EH (cell line): ENCODE measurements at places on chromosomes 2 and 18.

DNA sequence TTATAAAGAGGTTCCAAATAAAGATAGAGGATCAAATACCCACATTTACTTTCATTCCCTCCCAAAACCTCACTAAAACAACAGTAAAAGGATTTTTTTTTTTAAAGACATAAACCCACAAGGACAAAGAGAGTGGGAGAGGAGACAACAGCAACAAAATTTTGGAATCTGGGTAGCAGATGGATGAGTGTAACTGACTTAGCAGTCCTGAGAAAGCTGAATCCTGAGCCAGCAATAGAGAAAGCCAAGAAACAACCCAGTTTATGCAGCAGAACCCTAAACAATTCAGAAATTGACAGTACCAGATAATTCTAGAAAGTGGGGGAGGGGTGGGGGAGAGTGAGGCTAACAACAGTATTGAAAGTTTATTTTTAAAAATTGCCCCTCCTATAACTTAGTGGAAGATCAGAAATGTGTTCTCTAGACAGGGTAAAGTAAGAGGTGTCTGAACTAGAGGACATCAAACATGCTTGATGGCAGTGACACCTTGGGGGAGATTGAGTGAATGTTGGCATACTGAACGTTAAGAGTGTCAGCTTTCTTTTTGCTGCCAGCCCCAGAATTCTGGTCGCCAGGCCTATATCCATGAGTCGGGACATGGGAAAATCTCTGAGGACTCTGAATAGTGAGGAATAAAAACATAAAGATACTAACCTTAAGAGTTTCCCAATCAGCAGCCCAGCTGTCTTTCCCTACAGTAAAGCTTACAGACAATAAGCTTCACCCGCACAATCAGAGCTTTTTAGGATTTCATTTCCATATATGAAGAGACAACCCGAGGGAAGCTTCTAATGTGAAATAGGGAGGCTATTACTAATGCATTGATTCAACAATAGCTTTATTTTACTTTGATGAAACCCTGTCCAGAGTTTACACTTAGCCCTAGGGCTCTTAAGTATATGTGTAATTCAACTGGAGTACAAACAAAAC lies 128.0 kb upstream of the ALPP start:
- no peak for DNase-seq

- DNase-seq, result peak; percentile 47
Measured at GRCh38 chr2:207408086-207408794, 121.5 kb upstream of the CREB1 start.

GRCh38 chr2:17850151-17850550 lies 28.3 kb upstream of the KCNS3 start:
- DNase-seq, result no peak

- DNase-seq, result no peak
Measured at GRCh38 chr2:128769457-128770142, 450.9 kb upstream of the HS6ST1 start.

- peak; percentile 82 for DNase-seq
Measured at GRCh38 chr2:46796843-46797625, 118.6 kb downstream of the MCFD2 start.

DNA sequence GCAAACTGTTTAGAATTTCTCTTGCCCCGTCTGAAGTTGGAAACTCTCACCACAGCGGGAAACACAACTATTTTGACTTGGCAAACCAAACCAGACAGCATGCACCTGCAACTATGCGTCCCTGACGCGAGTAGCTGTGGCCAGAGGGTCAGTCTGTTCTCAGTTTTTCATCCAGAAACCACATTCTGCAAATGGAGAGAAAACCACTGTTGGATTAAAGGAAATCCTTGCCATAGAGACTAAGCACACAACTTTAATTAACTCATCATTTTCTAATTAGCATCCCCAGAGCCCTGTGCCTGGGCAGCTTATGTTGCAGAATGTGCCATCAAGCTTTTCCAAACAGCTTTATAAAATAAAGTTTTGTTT lies 415.7 kb upstream of the TCF4 start:
- no peak for DNase-seq

DNA sequence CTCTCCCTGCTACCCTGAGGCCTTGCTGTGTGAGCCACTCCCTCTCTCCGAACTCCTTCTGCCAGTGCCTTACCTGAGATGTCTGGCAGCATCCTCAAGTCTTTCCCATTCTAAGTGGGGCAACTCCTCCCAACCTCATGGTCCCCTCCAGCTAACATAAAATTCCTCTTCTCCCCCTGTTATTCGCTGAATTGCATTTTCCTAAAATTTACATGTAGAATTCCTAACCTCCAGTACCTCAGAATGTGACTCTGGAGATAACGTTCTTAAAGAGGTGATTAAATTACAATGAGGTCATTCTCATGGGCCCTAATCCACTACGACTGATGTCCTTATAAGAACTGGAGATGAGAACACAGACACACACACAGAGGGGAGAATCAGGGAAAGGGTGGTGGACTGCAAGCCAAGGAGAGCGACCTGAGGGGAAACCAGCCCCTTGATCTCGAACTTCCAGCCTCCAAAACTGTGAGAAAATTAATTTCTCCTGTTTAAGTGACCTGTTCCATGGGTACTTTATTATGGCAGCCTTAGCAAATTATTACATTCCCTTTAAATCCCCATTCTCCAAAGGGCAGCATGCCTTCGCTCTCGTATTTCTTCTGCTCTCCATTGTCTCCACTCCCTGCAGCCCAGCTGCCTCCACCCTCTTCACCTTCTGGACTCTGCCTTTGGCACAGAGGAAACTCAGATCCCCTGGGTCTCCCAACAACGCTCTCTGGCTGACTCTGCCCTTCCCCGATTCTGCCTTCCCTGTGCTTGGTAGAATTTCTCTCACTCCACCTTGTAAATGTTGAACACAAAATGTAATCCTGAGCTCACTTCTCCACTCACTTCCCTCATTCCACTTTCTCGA lies 70.5 kb downstream of the TGIF1 start:
- no peak for DNase-seq

GRCh38 chr2:110173523-110173922 lies 31.3 kb downstream of the NPHP1 start:
- DNase-seq, result peak; percentile 37

GRCh38 chr2:237998530-237998929 lies 31.7 kb downstream of the UBE2F start:
- peak; percentile 30 for DNase-seq

DNA sequence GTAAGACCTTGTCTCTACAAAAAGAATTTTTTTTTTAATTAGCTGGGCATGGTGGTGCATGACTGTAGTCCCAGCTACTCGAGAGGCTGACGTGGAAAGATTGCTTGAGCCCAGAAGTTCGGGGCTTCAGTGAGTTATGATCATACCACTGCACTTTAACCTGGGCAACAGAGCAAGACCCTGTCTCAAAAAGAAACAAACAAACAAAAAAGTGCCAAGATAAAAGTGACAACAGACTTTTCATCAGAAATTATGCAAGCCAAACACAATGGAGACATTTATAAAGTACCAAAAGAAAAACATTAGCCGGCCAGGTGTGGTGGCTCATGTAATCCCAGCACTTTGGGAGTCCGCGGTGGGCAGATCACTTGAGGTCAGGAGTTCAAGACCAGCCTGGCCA lies 26.7 kb downstream of the HADHA start:
- DNase-seq, result no peak

DNA sequence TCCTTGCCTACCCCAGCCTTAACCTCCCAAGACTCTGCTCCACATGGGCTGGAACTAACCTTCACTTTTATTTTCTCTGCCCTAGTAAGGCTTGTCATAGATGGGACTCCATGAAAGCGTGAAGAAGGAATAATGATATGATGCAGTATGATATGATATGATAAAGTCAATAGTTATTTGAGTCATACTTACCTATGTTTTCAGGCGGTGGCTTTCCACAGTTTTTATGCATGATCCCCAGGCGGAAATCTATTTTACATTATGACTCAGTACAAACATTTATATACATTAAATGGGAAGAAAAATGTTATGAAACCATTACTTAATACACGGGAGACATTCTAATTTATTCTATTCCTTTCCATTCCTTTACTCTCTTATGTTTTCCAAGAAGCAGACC lies 5.6 kb downstream of the ACMSD start:
- no peak for DNase-seq

DNA sequence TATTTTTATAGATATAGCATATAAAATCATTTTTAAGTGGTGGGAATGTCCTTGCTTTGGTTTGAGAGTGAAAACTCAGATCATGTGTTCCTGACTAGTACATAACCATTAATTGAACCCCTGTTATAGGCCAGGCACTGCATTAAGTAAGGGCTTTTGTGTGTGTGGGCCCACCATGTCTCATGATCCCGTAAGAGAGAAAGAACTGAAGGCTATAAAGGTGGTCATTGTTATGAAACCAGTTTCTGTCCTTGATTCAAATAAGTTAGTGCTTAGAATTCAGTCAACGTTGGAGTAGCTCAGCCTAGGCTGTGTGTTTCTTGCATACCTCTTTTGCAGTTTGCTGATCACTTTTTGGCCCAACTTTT lies 91.5 kb downstream of the LIMS1 start:
- no peak for DNase-seq

DNA sequence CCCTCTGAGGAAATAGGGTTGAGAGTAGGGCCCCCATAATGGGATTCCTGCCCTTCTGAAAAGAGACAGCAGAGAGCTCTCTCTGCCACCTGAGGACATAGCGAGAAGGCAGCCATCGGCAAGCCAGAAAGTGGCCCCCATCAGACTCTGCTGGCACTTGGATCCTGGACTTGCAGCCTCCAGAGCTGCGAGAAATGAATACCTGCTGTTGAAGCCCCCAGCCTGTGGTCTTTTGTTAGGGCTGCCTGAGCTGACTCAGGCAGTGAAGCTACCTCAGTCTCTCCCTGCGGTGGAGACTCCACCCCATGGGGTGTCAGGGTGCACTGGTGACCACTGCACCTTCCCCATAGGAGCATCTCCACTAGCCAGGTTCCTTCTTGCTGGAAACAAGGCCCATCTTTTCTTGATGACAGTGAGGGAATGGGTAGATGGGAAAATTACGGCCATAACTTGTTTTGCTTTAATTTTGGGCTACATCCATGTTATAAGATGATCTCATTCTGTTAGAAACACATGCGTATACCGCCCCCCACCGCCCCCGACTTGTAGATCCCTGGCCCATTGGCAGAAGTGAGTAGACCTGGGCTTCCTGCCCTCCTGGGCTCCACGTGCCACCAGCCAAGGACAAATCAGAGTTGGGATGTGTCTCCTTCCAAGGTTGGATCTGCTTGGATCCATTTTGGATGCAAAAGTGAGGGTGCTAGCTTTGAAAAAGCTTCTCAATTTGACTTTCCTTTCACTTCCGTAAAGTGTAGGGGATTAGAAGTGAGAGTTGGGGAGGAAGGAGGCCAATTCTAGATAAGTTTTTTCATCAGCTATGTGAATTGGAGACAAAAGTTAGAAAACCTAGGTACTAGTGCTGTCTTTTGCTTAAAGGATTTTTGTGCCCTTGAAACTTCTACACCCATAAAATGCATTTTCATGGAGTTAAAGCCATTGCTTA lies 42.9 kb downstream of the NCK2 start:
- DNase-seq, result no peak

- DNase-seq, result peak; percentile 40
Measured at GRCh38 chr2:56729212-56729611, 545.4 kb downstream of the CCDC85A start.

DNA sequence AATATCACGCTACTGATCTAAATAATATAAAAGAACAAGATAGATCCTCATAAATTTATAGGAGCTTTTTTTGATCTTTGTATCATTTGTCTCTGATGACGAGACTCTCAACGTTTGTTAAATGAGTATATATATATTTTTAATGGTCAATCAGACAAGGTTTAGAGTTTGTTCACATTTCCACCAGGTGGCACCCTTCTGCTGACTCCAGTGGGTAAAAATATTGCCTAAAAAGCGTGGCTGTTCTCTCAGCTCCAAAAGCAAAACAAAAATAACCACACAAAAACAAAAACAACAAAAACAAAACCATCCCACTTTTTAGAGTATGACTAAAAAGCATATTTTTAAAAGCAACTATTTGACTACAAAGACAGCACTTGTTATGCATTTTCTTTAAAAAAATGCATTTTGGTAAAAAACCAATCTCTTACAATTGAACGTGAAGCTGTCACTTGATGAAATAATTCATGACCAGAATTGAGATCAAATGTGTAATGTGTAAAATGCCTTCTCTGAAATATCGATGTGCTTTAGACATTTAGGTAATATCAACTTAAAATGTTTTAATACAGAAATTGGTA lies 723.2 kb downstream of the DPP10 start:
- peak; percentile 9 for DNase-seq

- peak; percentile 34 for DNase-seq
Measured at GRCh38 chr2:230781130-230781797, 68.6 kb downstream of the CAB39 start.

- DNase-seq, result no peak
Measured at GRCh38 chr2:119857742-119858141, 98.0 kb downstream of the PTPN4 start.

DNA sequence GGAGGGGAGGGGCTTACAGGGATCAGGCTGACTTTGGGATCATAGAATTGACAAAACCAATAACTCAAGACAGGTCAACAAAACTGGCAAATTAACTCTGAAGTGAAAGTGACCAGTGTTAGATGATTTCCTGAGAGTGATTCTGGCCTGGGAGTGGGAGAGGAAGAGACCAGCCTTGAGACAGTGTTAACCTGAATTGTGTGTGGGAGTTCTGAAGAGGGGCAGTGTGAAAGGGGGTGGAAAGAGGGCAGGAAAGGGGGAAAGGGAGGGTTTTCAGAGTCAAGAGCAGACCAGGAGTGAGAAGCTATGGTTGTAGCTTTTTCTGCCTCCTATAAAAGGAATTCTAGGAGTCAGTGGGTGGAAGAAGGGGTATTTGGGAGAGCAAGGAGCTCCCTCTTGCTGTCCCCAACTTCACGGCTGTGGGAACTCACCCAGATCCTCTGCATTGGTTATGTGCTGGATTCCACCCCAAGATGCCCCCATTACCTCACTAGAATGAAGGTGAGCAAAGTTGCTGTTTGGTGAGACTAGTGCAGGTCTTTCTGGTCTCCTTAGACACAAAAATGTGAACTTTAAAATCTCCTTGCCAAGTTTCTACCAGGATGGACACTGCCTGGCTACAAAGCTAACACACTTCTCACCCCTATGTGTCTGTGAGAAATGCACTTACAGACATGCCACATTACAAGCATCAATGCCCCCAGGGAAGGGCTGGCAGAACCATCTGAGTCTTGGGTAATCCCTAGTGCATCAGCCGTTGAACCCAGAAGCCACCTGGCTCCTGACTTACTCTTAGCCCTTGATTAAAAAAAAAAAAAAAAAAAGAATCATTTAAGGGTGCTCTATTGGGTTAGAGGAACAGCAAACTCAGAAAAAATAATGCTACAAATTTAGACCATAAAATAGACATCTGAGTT lies 61.6 kb downstream of the BMP10 start:
- DNase-seq, result no peak

DNA sequence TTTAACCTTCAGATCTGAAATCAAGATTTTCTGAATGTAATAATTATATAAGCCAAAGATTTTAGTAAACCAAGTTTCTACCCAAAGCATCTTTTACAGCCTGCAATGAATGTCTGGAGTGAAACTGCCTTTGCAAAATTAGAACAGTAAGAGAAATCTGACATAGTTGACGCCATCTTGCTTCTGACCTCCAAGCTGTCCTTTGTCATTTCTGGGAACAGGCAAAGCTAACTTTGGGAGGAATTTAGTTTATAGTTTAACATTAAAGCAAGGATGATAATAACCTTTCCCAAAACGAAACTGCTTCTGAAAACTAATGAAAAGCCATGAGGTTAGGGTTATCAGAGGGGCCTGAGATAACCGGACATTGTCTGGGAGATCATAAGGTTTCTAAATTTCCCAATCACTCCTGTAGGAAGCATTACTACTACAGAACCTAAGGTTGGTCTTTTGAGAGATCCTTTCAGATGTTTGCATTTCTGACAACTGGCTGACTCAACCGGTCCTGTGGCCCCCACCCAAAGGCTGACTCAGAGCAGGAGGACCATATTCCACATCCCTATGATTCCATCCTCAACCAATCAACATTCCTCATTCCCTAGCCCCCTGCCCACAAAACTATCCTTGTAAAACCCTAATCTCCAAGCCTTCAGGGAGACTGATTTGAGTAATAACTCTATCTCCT lies 124.5 kb downstream of the TMEM131 start:
- DNase-seq, result peak; percentile 84
